PC-9 (cell line): ENCODE measurements at places on chromosomes 2 and 18. TPM values are rescaled to one million over a fixed set of nuclear protein-coding genes. Genes with fewer than 3 reads are reported as not detected.

DNA sequence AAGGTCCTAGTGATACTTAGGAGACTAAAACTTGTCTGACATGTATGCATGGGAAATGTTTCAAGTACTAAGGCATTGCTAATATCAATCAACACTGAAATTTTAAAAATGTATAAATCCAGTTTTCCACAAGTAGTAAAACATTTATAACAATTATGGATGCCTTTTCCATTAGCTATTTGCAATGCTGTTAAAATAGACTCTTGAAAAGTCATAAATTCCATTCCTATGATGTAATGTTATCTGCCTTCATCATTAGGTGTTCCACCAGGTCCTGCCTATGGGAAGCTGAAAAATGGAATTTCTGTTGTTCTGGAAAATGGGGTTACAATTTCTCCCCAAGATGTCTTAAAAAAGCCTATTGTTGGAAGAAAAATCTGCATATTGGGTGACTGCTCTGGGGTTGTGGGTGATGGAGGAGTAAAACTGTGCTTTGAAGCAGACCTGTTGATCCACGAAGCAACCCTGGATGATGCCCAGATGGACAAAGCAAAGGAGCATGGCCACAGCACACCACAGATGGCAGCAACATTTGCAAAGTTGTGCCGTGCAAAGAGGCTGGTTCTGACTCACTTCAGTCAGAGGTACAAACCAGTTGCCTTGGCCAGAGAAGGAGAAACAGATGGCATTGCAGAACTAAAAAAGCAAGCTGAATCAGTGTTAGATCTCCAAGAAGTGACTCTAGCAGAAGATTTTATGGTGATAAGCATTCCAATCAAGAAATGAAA lies 18.7 kb downstream of the ELAC1 start:
- DNase-seq = no peak
- H3K27me3 ChIP-seq = no peaks in the 10 kb centered on the region
- no peak overlapping the region for H3K27ac ChIP-seq
- H3K4me3 ChIP-seq = no peak overlapping the region

DNA sequence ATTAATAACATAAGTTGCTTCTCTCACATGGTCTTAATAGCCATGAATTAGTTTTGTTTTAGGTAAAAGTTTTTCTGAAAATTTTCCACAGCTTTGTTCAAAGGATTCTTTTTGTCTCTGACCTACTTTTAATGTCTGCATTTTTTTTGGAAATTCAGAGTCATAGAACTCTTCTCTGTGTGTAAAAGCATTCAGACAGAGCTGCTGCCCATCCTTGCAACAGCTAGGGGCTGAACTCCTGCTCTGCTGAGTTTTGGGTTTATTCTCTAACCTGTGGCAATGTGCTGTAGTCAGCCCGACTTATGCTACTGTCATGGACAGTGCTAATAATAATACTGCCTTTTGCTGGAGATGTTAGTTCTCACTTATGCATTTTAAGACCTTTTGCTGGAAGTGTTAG lies 44.1 kb downstream of the RALBP1 start:
- H3K36me3 ChIP-seq = peaks cover 6% of the 10 kb centered on the region; the same call in 1 of the 2 replicates
- DNase-seq = no peak
- H3K27ac ChIP-seq = no peak overlapping the region
- no peaks in the 10 kb centered on the region for H3K27me3 ChIP-seq
- H3K4me3 ChIP-seq = no peak overlapping the region
- peaks cover 9% of the 10 kb centered on the region for H3K4me1 ChIP-seq

- no peaks in the 10 kb centered on the region for H3K4me1 ChIP-seq
- H3K4me3 ChIP-seq = no peak overlapping the region
- no peaks in the 10 kb centered on the region for H3K36me3 ChIP-seq
- H3K27ac ChIP-seq = no peak overlapping the region
Measured at GRCh38 chr18:7358989-7359726, 128.3 kb downstream of the LRRC30 start.

DNA sequence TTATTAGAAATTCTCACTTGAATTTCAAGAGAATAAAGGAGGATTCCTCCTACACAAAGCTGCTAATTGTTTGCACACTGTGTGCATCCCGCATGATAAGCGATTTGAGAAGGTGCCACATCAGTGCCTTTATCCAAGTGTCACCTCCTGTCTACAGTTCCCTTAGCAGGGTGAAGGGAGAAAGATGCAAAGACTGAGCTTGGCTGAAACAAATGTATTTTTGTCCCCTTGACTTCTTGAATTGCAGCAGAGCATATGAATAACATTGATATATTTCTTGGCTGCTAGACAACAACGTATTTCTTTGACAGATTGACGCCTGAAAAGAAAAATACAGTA lies 255.1 kb downstream of the NEDD4L start:
- no peak for DNase-seq
- H3K4me3 ChIP-seq = no peak overlapping the region
- H3K4me1 ChIP-seq = no peaks in the 10 kb centered on the region
- no peaks in the 10 kb centered on the region for H3K27me3 ChIP-seq
- no peak overlapping the region for H3K27ac ChIP-seq

GRCh38 chr18:54119524-54120019 lies 104.9 kb downstream of the MBD2 start:
- no peak overlapping the region for H3K4me3 ChIP-seq
- H3K27me3 ChIP-seq = no peaks in the 10 kb centered on the region
- H3K27ac ChIP-seq = no peak overlapping the region
- H3K4me1 ChIP-seq = no peaks in the 10 kb centered on the region
- H3K36me3 ChIP-seq = no peaks in the 10 kb centered on the region

GRCh38 chr2:64350996-64351395 lies 103.0 kb upstream of the LGALSL start:
- no peak overlapping the region for H3K4me3 ChIP-seq
- H3K4me1 ChIP-seq = peaks cover 38% of the 10 kb centered on the region
- H3K36me3 ChIP-seq = no peaks in the 10 kb centered on the region
- no peaks in the 10 kb centered on the region for H3K27me3 ChIP-seq
- no peak for DNase-seq
- H3K27ac ChIP-seq = no peak overlapping the region

DNA sequence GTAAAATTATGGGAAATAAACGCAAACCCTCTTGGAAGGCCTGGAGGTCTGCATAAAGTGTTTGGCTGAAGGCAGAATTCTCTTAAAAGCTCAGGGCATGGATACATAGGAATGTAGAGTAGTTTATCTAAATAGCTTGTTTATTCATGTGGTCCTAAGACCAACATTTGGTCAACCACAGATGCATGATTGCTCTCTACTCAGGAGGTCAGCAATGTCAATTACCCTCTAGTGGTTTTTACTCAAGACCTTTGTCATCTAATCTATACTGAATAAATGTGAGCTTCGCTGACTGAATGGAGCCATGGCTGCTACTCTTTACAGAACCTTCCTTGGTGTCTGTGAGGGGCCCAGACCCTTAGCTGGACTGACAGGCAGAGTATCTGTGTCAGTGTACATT lies 139.8 kb downstream of the ATL2 start:
- H3K27ac ChIP-seq = no peak overlapping the region
- no peak overlapping the region for H3K4me3 ChIP-seq
- H3K36me3 ChIP-seq = no peaks in the 10 kb centered on the region

DNA sequence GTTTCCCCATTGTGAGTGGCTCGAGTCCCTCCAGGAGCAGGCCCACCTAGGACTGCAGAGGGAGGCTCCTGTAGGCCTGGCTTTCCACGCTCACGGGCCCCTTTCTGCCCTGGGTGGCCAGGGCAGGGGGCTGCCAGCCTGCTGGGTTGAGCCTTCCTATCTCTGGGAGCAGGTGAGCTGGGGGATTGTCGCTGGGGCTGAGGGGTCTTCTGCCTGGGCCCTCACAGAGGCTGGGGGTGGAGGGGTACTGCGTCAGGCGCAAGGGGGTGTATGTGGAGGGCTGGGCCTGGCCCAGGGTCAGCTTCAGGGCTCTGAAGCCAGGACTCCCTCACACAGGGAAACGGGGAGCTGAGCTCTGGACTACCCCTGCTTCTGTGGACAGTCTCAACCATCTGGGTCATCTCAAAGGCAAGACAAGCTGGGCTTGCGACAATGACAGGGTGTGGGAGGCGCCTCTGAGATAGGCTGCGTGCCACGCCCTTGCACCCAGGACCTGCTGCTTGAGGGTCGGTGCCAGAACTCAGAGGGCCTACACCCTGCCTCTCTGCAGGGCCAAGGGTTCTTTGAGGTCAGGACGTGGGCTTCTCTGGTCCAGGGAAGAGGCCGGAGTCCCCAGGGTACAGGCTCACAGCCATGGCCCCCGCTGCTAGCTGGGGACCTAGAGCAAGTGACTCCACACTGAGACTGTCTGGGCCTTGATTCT lies 206.1 kb downstream of the TWIST2 start:
- no peaks in the 10 kb centered on the region for H3K36me3 ChIP-seq
- H3K4me3 ChIP-seq = no peak overlapping the region
- no peak overlapping the region for H3K27ac ChIP-seq
- H3K27me3 ChIP-seq = no peaks in the 10 kb centered on the region
- no peak for DNase-seq

- no peak for DNase-seq
- no peaks in the 10 kb centered on the region for H3K36me3 ChIP-seq
- no peak overlapping the region for H3K27ac ChIP-seq
- H3K4me1 ChIP-seq = no peaks in the 10 kb centered on the region
- no peaks in the 10 kb centered on the region for H3K27me3 ChIP-seq
Measured at GRCh38 chr2:233153146-233153798, 93.1 kb downstream of the INPP5D start.

GRCh38 chr2:240325016-240326007 lies 110.2 kb upstream of the GPC1 start:
- DNase-seq = peak; percentile 60
- H3K27me3 ChIP-seq = peaks cover 90% of the 10 kb centered on the region
- H3K4me1 ChIP-seq = no peaks in the 10 kb centered on the region
- H3K27ac ChIP-seq = no peak overlapping the region
- no peak overlapping the region for H3K4me3 ChIP-seq

- H3K4me1 ChIP-seq = no peaks in the 10 kb centered on the region
- DNase-seq = no peak
- no peaks in the 10 kb centered on the region for H3K27me3 ChIP-seq
- H3K36me3 ChIP-seq = no peaks in the 10 kb centered on the region
Measured at GRCh38 chr18:3179430-3180089, 40.2 kb downstream of the MYOM1 start.

DNA sequence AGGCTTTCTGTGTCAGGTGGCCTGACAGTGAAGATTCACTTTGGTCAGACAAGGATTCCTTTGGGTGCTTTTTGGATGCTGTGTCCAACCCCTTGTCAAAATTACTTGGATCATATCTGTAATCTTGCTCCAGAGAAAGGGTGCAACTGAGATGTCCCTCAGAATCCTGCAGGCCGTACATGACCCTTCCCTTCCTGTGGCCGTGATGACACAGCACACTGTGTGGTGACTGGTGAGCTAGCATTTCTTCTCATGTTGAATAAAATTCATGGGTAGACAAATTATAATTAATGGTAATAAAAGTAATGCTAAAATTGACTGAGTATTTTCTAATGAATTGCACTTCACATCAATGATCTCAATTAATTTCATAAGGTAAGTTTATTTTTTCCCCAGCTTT lies 356.2 kb downstream of the LPIN1 start:
- H3K27me3 ChIP-seq = no peaks in the 10 kb centered on the region
- no peak overlapping the region for H3K27ac ChIP-seq
- H3K4me3 ChIP-seq = no peak overlapping the region
- DNase-seq = no peak

GRCh38 chr2:193187816-193188215 lies 993.1 kb upstream of the TMEFF2 start:
- H3K27ac ChIP-seq = no peak overlapping the region
- no peaks in the 10 kb centered on the region for H3K27me3 ChIP-seq
- H3K4me3 ChIP-seq = peak overlapping the region; percentile 46
- H3K4me1 ChIP-seq = no peaks in the 10 kb centered on the region
- H3K36me3 ChIP-seq = no peaks in the 10 kb centered on the region
- no peak for DNase-seq

DNA sequence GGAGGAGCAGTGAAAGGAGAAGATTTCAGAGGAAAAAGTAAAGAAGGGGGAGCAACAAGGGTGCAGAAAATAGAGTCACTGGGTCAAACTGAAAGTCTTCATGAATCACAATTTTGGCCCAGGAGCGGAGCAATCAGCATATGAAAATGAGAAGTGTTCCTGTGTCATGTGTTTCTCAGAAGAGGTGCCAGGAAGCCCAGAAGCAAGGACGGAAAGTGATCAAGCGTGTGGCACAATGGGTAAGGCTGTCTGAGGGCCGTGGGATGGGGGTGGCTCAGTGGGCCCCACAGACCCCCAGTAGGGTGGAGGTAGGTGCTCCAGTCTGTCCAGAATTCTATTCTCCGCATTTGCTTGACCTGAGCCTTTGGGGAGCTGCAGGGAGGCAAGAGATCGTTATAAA lies 44.2 kb downstream of the SP140 start:
- DNase-seq = no peak
- H3K27me3 ChIP-seq = no peaks in the 10 kb centered on the region

- H3K4me1 ChIP-seq = peaks cover 31% of the 10 kb centered on the region
- no peaks in the 10 kb centered on the region for H3K36me3 ChIP-seq
- no peaks in the 10 kb centered on the region for H3K27me3 ChIP-seq
Measured at GRCh38 chr2:144357623-144358373, 162.1 kb downstream of the ZEB2 start.

DNA sequence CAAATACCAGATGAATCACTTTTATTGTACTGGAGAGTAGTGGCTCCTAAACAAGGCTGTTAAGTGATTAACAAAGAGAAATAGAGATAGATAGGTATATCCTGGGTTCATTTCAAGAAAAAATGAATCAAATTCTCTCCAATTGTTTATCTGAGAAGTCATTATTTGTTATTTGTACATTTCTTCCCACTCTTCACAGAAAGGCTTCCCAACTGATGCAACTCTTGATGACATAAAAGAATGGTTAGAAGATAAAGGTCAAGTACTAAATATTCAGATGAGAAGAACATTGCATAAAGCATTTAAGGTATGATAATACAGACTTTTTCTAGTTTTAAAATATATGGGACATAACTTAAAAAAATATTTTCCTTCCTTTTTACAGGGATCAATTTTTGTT lies 7.9 kb downstream of the SSB start:
- no peak for DNase-seq
- H3K4me1 ChIP-seq = no peaks in the 10 kb centered on the region
- no peak overlapping the region for H3K27ac ChIP-seq
- peaks cover 29% of the 10 kb centered on the region for H3K36me3 ChIP-seq
- no peaks in the 10 kb centered on the region for H3K27me3 ChIP-seq
- H3K4me3 ChIP-seq = no peak overlapping the region

DNA sequence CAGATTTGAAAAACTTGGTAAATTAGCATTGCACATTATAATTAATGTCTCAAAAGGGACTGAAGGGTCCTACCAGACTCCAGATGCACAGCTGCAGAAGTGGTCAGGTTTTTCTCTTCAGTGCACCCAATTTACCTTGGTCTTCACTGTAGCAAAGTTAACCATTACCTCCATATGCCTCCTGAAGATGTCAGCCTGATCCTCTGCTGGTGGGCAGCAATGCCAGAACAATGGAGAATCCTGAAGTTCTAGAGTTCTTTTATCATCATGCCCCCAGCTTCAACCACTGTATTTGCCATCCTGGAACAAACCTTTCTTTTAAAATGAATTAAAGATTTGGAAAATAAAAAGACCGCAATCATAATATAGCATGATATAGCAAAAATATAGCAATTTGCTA lies 1774.8 kb upstream of the CELF4 start:
- H3K27ac ChIP-seq = no peak overlapping the region
- H3K36me3 ChIP-seq = no peaks in the 10 kb centered on the region
- H3K4me3 ChIP-seq = no peak overlapping the region
- no peak for DNase-seq
- no peaks in the 10 kb centered on the region for H3K4me1 ChIP-seq

Gene SLC11A1
- 0.35 and 0.44 TPM in 2 replicates for total RNA-seq

Gene CDH7
- total RNA-seq = not detected in 2 replicates

Gene SLC66A3
- total RNA-seq = 11.9 and 17.4 TPM in 2 replicates

Gene RAX
- not detected in 2 replicates for total RNA-seq

Gene NGEF
- 52.2 and 55.3 TPM in 2 replicates for total RNA-seq

Gene CRYBA2
- not detected in 2 replicates for total RNA-seq

Gene CPO
- total RNA-seq = not detected in 2 replicates

Gene SERPINB4
- not detected in 2 replicates for total RNA-seq

Gene TTN
- total RNA-seq = not detected in 2 replicates
